GM23338 (cell line): ENCODE measurements at places on chromosomes 7 and 10.

GRCh38 chr10:16847644-16848043 lies 30.4 kb upstream of the RSU1 start:
- no peak for DNase-seq

- DNase-seq: no peak
These were observed 154.2 kb downstream of the TSPAN12 start for GRCh38 chr7:120703585-120704240.

DNA sequence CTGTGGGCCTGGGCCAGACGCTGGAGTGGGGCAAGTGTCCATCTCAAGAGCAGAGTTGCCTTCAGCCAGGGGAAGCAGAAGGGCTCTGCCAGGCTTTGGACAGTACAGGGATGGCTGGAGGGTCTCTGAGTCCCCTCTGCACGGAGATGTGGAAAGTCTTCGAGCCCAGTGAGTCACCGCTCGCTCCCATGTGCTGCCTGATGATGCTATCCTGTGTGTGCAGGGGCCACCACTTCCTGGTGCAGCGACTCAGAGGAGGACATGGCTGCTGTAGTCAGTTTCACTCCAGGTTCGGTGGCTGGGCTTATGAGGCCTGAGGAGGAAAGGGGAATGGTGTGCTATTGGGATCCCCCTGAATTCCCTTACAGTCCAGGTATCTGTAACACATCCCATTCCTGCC lies 6.0 kb downstream of the ADCYAP1R1 start:
- DNase-seq: no peak

DNA sequence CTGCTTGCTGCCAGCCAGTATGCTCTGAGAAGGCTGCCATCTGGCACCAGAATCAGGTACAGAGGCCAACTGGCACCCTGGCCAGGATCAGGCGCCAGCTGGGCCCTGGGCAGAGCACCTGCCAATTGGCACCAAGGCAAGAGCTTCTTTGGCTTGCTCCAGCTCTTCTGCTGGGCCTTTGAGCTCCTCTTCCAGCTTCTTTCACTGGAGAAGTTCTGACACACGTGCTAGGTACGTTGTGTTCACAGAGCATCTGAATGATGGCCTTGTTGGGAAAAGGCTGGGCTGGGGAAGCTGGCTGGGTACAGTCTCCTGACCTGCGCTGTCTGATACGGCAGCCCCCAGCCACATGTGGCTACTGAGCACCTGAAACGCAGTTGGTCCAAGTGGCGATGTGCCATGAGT lies 31.7 kb upstream of the OPALIN start:
- no peak for DNase-seq

- DNase-seq: no peak
These were observed 332.3 kb downstream of the DNAJB6 start for GRCh38 chr7:157668884-157669767.

GRCh38 chr7:73340514-73340913 lies 12.6 kb downstream of the FKBP6 start:
- peak; percentile 46 for DNase-seq

DNA sequence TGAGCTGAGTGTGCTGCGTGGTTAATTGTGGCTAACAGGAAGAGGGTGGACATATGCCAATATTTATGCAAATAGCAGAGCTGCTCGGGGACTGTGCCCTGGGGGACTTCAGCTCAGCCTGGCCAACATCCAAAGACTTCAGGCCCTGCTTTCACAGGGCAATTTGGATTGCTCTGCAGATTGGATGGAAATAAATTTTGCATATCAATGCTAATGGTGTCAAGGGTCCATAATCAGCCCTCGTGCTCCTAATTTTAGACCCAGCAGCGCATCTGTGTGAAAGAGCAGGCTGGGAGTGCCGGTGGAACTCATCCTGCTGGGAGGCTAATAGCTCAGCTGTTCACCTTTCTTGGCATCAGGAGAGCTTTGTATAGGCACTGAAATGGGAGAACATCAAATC lies 270.1 kb downstream of the TCERG1L start:
- DNase-seq: no peak

- peak; percentile 71 for DNase-seq
These were observed 825 bp downstream of the FEZF1 start for GRCh38 chr7:122303531-122304318.

- no peak for DNase-seq
These were observed 612.0 kb downstream of the CNTNAP2 start for GRCh38 chr7:146728611-146729010.

GRCh38 chr7:150384406-150385301 lies 5.5 kb downstream of the ZNF775 start:
- DNase-seq: no peak

DNA sequence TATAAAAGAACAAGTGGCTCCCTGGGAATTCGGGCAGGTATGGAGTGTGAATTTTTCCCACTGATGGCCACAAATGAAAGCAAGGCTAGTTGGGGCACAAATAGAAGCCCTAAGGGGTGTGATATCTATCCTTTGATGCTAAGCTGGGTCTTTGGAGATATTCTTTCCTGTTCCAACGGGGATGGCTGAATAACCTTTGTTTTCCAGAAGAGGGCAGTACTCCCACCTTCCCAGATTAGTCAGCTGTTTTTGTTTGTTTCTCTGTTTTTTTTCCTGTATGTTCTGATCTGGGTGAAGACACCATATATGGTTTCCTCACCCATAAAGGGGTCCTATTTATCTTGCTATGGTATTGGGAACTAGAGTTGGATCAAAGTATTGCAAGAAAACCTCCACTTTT lies 947.7 kb upstream of the SORCS1 start:
- peak; percentile 61 for DNase-seq

DNA sequence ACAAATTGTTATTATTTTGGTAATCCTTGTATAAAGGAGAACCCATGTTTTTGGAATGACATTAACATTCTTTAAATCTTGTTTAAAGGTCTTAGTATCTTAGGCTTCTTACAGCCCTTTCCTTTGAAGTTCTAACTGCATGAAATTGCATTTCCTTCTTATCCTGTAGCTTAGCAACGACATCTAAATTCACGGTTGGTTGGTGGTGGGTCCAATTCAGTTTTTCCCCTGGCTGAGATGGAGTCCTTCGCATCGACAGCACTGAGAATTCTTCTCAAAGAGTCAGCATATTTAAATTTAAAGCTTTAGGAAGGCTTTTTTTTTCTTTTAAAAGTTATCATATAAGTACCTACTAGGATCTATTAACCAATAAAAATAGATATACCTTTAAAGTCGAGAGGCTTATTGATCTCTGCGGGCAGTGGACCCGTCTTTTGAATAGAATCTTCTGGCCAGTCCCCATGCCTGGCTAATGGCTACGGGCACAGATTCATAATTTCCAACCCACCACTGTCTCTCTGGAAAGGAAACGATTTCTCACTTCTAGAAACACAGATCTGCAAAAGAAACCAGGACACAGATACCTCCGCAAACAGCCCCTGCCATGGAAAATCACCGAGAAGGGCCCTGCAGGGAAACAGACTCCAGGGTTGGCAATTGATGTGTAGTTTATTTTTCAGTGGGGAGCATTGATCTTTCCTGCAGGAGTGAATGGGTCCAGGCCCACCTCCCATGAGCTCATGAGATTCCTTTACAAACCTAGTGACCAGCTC lies 63.4 kb downstream of the RAMP3 start:
- no peak for DNase-seq

DNA sequence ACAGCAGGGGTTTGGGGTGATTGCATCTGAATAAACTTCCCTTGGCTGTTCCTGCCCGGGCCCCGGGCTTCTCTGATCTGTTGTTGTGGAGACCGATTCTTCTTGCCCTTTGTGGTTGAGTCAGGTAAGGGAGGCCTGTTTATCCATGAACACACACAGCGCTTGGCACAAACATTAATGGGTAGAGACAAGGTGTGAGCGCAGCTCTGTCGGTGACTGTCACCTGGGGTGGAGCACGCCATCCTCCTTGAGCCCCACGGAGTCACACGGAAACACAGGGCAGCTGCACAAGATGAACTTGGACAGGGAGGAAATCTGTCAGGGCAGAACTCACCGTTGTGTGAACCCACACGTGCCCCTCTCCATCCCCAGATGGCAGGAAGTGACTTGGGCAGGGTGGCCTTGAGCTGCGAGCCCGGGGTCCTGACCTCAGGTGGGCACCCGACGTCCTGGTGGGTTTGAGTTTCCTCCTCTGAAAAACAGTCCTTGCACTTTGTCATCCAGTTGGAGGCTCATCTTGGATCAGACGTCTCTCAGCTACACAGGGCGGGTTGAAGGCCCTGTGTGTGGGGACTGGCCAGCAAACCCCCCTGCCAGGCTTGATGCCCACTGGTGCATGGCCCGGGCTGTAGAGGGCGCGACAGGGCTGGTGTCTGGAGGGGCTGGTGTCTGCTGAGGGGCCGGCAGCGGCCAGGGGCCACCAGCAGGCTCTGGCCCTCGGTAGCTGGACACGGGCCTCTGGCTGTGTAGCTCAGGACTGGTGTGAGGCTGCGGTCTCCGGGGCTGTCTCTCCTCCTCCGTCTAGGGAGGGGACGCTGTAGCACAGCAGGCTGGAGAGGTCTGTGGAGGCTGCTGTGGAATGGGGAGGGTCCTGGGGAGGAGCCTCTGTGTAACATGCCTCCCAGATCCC lies 24.2 kb upstream of the SHH start:
- DNase-seq: no peak

GRCh38 chr7:48289656-48290055 lies 118.4 kb downstream of the ABCA13 start:
- DNase-seq: no peak

DNA sequence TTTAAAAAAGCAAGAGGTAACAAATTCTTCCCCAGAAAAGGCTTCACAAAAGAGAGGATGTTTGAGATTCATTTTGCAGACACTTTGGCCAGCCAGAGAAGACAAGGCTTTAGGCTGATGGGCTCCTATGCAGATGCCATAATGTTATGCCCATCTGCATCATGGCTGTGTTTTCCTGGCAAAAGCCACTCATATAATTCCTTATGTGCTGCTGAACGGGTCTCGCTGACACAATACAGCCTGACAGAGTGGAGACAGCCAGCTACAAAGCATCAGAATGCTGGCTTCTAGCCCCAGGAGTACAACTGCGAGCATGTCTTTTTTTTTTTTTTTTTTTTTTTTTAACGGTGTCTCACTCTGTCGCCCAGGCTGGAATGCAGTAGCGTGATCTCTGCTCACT lies 1157.4 kb upstream of the AUTS2 start:
- DNase-seq: no peak

DNA sequence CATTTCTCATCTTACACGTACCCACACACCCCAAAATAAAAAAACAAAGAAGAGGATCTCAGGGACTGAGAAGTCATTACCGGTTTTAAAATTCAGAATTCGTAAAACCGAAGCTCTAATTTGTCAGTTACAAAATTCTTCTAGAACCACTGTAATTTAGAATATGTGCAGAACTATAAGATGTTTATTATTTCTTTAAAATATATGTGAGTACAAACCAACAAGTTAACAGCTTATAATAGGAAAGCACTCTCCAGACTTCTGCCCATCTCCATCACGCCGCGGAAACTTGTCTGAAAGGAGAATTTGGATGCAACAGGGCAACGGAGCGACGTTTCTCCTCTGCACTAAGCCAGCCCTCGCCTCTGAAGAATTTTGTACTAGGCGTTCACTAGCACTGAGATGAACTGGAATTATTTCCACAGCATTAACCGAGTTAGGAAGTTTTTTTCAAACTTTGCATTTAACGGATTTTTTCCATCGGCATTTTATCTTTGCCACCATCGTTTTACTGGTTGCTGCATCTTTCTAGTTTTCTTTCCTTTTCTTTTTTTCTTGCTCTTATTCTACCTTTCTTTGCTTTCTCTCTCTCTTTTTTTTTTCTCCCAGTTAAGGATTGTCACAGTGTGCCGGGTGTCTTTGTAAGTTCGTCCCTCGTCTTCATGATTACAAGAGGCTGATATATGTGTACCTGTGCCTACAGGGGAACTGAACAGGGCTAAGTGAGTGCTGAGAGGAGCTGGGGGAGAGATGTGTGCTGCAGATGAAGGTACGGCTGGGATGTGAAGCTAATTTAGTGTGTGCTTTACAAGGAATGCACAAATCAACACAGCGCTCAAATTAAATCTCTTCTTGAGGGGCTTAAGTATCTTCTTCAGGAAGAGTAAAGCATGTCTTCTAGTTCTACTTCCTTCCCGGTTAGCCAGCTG lies 295.9 kb upstream of the NFE2L3 start:
- peak; percentile 36 for DNase-seq

GRCh38 chr10:62919776-62920175 lies 103.6 kb upstream of the EGR2 start:
- DNase-seq: no peak

- no peak for DNase-seq
These were observed 265.9 kb upstream of the ZMIZ1 start for GRCh38 chr10:78802866-78803265.

DNA sequence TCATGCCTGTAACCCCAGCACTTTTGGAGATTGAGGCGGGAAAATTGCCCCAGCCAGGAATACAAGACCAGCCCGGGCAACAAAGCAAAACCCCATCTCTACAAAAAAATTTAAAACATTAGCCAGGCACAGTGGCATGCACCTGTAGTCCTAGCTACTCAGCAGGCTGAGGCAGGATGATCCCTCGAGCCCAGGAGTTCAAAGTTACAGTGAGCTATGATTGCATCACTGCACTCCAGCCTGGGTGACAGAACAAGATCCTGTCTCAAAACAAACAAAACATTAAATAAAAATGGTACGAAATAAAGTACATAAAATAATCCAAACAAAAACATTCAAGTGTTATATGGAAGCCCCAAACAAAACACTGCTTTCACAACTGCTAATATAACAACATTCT lies 125.0 kb downstream of the SNX13 start:
- no peak for DNase-seq

DNA sequence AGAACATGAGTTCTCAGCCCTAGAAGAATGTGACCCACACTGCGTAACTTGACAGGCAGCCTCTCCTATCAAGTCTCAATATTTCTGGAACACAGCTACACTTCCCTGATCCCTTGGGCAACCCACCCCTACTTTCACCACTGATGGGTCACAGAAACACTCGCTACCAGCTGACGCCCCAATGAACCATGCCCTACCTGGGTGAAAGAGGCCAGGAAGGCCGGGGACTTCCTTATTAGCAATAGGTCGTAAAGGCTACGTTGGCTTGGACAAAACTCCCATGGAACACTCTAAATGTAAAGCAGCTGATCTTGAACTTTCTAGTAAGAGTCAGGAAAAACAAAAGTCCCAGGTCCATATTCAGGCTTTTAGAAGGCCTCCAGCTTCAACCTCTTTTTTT lies 202.3 kb upstream of the KCTD7 start:
- DNase-seq: no peak

DNA sequence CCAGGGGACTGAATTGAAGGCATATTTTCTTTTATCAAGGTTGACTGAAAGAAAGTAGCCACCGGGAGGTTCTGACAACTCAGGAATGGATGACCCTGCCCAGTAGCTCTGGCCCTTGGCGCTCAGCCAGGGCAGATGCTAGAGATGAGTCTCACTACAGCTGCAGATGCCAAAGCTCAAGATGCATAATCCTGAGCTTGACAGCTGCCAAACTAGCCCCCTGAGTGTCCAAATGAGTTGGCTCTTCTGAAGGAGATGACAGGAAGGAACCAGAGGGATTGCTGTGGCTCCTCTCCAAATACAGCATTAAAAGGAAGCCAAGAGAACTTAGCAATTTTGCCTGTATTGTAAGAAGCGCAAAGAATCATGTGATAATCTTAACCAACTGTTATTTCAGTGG lies 78.4 kb downstream of the NXPH1 start:
- no peak for DNase-seq

DNA sequence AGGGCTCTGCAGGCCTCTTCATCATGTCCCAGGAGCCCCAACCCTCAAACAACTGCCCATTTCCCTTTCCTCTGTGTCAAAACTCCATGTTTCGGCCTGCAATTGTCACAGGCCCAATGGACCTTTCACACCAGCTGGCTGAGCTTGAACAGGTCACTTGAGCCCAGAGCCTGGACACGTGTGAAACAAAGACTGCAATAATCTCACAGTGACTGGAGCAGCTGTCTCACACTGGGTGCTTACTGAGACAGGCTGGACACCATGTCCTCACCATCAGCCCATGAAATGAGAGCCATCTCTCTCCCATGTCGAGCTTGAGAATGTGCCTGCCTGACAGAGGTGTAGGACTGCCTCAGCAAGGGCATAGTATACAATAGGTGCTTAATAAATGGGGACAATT lies 19.5 kb upstream of the EIF5AL1 start:
- DNase-seq: no peak
